Stimulated activated CD8-positive, alpha-beta memory T cell treated with anti-CD3 and anti-CD28 coated beads, Interleukin-7, amount 100 ng/mL, for 48 hours (primary cell): ENCODE measurements at places on chromosomes 5 and 9.
A peak's percentile ranks its signal among the peaks of the same experiment; 100 is the strongest.

DNA sequence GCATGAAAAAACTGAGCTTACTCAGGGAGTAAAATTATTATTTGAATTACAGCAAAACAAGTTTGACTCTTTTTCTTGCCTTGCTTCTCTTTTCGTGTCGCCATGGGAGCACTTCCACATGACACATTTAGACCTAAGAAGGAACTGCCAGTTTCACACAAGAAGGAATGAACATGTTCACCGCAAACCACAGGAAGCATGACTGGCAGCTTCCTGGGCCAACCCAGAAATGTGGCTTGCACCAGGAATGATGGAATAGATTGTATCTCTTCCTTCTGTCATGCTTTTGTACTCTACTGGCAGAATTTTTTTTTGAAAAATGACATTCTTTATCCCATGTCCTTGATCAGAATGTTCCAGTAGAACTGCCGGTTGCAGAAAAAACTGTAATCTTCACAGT lies 32.9 kb upstream of the MAN2A1 start:
- DNase-seq, result peak; percentile 51

- no peak for DNase-seq
Measured at GRCh38 chr5:9869616-9870288, 239.6 kb upstream of the TAS2R1 start.

- no peak for DNase-seq
Measured at GRCh38 chr5:95022967-95023695, 261.8 kb downstream of the MCTP1 start.

GRCh38 chr5:156534906-156535485 lies 208.0 kb downstream of the SGCD start:
- no peak for DNase-seq

GRCh38 chr9:93093877-93094657 lies 1.9 kb upstream of the CARD19 start:
- no peak for DNase-seq

GRCh38 chr5:163401271-163401670 lies 36.1 kb upstream of the CCNG1 start:
- DNase-seq, result no peak

- no peak for DNase-seq
Measured at GRCh38 chr9:84235511-84235910, 105.0 kb downstream of the SLC28A3 start.

GRCh38 chr5:110738503-110738811 lies 350 bp upstream of the SLC25A46 start:
- no peak for DNase-seq

DNA sequence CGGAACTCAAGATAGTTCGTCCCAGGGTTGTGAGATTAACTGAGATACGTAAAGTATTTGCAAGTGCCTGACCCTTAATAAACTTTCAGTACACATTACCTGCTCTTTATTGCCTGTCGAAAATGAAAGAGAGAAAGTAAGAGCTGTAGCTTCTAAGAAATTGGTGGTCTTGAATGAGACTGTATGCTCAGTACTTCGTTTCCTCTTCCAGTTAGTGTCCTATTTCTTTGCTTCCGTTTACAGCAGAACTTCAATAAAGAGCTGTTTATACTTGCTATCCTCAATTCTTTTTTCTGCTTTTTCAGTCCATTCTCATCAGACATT lies 534 bp downstream of the SRFBP1 start:
- DNase-seq, result no peak

DNA sequence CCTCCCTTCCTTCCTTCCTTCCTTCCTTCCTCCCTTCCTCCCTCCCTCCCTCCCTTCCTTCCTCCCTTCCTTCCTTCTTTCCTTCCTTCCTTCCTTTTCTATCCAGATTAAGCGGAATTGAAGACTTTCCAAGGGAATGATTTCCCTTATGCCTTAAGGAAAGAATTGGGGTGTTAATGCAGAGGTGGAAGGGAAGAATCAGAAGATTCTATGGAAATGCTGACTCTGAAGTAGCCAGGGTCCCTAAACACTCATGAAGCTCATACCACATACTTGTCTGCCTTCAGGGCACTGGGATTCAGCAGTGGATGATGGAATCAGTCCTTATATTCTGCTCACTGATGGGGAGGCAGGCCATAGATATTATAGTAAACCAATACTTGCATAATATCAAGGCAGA lies 48.2 kb downstream of the TNC start:
- no peak for DNase-seq

DNA sequence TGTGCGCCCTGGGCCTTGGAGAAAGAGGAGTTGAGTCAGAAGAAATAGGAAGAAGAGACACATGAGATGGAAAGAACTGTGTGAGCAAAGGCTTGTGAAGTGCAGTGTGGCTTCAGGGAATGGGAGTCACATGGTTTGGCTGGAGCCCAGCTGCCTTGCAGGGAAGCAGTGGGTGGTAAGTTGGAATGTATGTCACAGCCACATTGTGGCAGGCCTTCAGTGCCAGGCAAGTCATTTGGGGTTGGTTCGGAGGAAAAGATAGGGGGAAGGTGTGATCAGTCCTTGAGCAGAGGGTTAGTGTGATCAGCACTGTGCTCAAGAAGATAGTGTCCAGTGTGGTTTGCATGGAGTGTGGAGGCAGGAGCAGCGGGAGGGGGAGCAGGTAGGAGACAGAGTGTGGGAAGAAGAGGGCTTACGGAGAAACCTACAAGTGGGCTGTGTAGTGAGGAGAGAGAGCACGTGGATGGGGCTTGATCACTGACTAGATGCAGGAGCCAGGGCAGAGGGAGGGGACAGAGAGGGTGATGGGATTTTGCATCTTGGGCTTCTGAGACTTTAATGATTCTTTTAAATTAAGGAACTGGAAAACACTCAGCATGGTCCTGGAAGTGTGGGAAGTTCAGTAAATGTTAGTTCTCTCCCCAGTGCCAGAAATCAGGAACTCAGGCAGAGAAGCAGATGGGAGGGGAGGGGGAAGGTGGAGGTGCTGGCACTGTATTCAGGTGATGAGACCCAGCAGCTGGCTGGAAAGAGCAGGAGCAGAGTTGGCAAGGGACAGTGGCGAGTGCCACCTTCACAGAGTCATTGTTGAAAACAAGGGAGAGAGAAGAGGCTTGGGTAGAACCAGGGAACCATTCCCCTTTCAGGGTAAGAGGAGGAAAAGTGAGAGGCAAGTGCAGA lies 46.6 kb downstream of the ARHGAP26 start:
- DNase-seq, result no peak

- DNase-seq, result no peak
Measured at GRCh38 chr9:134629061-134629585, 12.5 kb upstream of the COL5A1 start.

- no peak for DNase-seq
Measured at GRCh38 chr5:94893412-94894135, 275.1 kb downstream of the SLF1 start.

DNA sequence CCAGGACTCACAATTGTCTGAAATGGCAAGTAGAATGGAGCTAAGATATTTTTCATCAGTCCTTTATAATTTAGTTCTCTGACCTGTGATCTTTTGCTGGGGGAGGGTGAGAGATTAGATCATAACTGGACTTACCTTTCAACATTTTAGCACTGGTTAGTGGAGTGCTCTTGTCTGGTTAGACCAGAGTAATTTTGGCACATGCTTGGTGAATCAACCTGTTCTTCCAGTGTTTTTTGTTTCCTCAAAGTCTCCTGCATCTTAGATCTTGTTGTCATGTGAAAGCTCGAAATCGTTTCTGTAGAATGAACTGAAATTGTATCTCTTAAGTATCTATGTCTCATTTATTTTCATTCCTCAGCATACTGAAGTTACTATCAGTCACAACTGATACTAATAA lies 122.4 kb downstream of the TLE4 start:
- DNase-seq, result no peak

- DNase-seq, result no peak
Measured at GRCh38 chr9:91852801-91853347, 97.2 kb downstream of the ROR2 start.
